ENCODE measurements at places on chromosomes 5 and 9. TPM values are rescaled to one million over a fixed set of nuclear protein-coding genes. Genes with fewer than 3 reads are reported as not detected.

CHSY3 gene
- not detected for polyA plus RNA-seq

OMD gene
- not detected for polyA plus RNA-seq

RMND5B gene
- 41.8 TPM for polyA plus RNA-seq

TAS2R1 gene
- not detected for polyA plus RNA-seq

NR2F1-AS1 gene
- polyA plus RNA-seq, result not detected

CARD9 gene
- 0.18 TPM for polyA plus RNA-seq

EGFL7 gene
- polyA plus RNA-seq, result not detected

EPB41L4A gene
- 0.17 TPM for polyA plus RNA-seq

SH3GL2 gene
- polyA plus RNA-seq, result not detected

LOX gene
- polyA plus RNA-seq, result 0.18 TPM

NR2F1 gene
- not detected for polyA plus RNA-seq

PCDH12 gene
- polyA plus RNA-seq, result 0.11 TPM

WHRN gene
- polyA plus RNA-seq, result 0.12 TPM

GRCh38 chr5:170179626-170180025 is 53.2 kb upstream of the C5orf58 start:
- no peak for DNase-seq

GRCh38 chr9:91727316-91727861 is 222.6 kb downstream of the ROR2 start:
- DNase-seq, result no peak

GRCh38 chr5:18072600-18072999 is 438.3 kb downstream of the TAF11L14 start:
- no peak for DNase-seq

- DNase-seq, result no peak
These were observed 141.3 kb upstream of the ZNF618 start for GRCh38 chr9:113734826-113735225.

GRCh38 chr5:1027631-1028441 is 19.2 kb downstream of the NKD2 start:
- no peak for DNase-seq

DNA sequence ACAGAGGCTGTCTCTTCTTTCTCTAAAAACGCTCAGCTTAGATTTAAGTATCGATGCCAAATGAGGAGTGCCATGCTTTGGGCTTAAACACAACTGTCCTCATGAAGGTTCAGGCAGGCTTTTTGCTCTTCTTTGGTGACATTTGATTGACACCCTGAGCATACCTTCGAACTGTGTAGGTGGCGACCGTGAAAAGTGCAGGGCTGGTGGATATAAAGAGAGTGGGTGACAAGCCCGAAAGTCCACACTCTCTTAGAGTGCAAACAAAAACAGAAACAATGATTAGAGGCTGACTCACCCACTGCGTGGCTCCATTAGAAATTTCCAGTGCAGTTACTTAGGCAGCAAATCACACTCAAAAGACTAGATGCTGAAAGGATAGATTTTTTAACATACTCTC is 141.7 kb downstream of the SYK start:
- DNase-seq, result no peak

DNA sequence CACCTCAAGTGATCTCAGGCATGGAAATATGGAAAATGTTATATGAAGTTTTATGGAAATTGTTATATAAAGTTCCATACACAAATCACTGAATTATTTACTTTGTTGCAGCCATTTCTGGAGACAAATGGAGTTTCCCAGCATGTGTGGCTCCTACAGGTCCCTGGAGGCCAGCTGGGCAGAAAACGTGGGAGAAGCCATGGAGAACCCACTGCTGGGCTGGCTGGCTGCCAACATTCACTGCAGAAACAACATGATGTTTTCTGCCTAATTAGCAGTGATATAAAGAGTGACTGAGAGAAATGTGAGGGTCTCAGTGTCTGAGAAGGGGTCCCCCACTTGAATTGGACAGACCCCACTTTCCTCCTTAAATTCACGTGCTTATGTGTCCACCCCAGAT is 208.8 kb upstream of the IRX2 start:
- DNase-seq, result no peak

- DNase-seq, result no peak
These were observed 74.2 kb downstream of the MAMDC2 start for GRCh38 chr9:70117835-70118319.

DNA sequence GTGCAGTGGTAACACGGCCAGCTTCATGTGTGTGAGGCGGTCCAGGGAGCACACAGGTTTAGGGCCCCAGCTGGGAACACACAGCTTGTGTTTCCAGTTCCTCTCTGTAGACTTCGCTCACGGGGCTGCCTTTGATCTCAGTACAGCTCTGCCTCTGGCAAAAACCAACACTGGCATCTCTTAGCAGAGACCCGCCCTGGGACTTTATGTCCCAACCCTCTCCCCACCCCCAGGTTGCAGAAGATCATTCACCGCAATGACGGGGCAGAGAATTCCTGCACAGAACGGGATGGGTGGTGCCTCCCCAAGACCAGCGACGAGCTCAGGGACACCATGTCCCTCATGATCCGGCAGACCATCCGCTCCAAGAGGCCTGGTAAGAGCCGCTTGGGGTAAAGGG is 5.2 kb upstream of the CEL start:
- DNase-seq, result no peak

- DNase-seq, result no peak
These were observed 68.7 kb downstream of the SEMA4D start for GRCh38 chr9:89428901-89429890.

- DNase-seq, result no peak
These were observed 268.7 kb upstream of the PAPPA start for GRCh38 chr9:115884846-115885245.

DNA sequence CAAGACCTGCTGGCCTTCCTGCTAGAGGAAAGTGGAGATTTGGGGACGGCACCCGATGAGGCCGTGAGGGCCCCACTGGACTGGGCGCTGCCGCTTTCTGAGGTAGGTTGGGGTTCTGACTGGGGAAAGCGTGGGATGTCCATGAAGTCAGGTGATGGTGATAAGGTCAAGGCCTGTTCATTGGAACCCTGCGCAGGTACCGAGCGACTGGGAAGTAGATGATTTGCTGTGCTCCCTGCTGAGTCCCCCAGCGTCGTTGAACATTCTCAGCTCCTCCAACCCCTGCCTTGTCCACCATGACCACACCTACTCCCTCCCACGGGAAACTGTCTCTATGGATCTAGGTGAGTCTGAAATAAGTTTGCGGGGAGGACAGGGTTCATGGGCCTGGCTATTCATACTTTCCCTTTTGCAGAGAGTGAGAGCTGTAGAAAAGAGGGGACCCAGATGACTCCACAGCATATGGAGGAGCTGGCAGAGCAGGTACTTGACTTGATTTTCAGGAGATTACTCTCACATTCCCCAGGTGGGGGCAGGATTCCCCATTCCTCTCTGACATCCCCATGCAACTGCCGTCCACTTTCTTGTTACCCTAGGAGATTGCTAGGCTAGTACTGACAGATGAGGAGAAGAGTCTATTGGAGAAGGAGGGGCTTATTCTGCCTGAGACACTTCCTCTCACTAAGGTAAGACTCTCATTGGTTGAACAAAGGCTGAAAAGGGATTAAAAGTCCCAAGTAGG is 505 bp downstream of the CREB3 start:
- DNase-seq, result no peak

DNA sequence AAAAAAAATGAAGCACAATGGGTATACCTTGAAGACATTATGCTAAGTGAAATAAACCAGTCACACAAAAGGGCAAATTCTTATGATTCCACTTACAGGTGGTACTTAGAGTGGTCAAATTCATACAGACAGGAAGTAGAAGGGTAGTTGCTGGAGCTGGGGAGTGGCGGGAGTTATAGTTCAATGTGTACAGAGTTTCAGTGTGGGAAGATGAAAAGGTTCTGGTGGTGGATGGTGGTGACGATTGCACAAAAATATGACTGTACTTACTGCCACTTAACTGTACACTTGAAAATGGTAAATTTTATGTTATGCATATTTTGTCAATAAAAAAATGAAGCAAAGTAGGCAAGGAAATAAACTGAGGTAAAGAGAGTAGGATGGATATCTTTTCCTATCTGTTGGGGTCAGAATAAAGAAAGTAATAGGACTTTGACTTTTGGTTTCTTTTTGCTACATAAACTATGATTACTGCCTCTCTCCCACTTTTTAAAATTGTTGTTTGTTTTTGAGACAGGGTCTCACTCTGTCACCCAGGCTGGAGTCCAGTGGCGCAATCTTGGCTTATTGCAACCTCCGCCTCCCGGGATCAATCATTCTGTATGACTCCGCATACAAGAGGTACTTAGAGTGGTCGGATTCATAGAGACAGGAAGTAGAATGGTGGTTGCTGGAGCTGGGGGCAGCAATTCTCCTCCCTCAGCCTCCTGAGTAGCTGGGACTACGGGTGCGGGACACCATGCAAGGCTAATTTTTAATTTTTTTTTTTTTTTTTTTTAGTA is 4.0 kb upstream of the PSAT1 start:
- DNase-seq, result no peak

GRCh38 chr9:98121058-98121457 is 2.0 kb upstream of the TRIM14 start:
- DNase-seq, result peak; percentile 35

GRCh38 chr5:132483661-132484390 is 6.7 kb downstream of the IRF1 start:
- DNase-seq, result no peak

- no peak for DNase-seq
These were observed 26.3 kb downstream of the MSX2 start for GRCh38 chr5:174750711-174751110.

DNA sequence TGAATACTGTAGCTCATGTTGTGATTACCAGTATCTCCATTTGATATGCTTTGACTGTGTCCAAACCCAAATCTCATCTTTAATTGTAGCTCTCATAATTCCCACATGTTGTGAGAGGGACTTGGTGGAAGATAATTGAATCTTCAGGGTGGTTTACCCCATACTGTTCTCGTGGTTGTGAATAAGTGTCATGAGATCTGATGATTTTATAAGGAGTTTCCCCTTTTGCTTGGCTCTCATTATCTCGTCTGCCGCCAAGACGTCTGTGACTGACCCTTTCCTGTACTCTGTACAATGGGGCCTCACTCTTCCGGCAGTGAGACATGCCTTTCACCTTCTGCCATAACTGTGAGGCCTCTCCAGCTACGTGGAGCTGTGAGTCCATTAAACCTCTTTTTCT is 59.3 kb downstream of the TRIO start:
- no peak for DNase-seq

DNA sequence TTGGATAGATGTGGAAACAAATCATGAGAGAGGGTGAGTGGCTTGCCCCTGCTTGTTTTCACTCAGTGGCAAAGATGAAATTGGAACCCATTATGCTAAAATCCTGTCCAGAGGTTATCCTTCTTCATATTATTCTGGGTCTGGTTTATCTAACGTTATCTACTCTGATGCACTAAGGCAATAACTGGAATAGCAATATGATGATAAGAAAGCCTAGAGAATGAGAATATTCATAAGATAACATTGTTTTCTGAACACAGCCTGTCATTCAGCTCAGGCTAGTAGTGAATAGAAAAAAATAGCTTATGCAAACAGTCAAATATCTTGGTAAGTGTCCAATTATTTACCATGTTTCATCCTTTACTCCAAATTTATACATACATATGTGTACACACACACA is 132.0 kb upstream of the C6 start:
- DNase-seq, result no peak

DNA sequence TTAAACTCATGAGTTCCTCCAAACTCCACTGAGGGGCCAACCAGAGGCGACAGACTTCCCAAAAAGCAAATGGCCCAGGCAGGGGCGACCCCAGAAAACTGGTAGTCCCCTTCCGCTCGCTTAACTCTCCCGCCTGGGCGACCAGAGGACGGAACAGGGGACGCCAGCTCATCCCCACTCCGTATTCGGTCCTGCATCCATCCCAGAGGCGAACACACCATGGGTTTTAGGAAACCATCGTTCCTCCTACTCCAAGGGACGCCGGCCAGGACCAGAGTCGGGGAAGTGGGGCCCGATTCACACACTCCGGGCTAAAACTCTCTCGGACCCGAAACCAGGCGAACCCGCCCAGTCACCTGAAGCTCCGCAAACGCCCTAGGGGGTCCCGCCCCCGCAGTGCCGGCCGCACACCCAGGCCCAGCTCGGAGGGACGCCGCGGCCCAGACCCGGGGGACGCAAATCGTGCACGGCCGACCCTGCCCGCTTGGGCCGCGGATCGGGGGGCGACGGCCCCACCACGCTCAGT is 478 bp downstream of the TEX10 start:
- DNase-seq, result no peak

GRCh38 chr9:104923740-104924139 is 4.2 kb downstream of the ABCA1 start:
- no peak for DNase-seq

- DNase-seq, result no peak
These were observed 48.6 kb downstream of the SEMA4D start for GRCh38 chr9:89449261-89449671.

Data from naive thymus-derived CD4-positive, alpha-beta T cell (primary cell).